Right lung (tissue), 10 donors: ENCODE measurements at places on chromosomes 5 and 9.

DNA sequence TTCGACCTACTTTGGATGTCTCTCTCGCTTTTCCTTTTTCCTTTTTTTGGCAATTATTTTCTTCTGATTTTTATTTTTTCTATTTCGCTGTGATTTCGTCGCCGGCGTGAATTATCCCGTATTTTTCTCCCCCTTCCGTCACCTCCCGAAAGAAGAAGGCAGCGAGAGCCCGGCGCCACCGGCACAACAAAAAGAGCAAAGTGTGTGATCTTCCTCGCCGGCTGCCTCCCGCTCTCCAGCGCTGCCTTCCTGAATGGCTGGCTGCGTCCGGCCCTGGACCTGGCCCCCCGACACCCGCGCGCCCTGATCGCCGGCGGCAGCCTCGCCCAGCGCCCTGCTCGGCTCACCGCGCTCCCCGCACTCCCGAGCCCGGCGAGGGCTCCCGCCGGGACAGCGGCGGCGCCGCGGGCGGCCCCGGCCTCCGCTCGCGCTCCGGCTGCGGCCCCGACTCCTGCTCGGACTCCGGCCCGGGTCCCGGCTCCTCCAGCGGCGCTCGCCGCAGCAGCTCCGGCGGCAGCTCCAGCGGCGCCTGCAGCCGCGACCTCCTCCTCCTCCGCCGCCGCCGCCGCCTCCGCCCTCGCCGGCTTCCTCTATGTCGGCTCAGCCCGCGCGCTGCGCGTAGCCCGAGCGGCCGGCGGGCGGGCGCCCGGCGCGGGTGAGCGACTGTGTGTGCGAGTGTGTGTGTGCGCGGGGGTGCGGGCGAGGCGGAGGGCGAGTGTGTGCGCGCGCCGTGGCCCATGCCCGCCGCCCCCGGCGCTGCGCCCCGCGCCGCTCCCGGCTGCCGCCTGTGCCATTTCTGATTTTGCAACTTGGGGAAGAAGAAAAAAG lies 960 bp downstream of the NR2F1 start:
- no peak for DNase-seq

GRCh38 chr5:126754609-126755008 lies 22.3 kb upstream of the LMNB1 start:
- no peak for DNase-seq

GRCh38 chr5:395921-396530 lies 47.0 kb upstream of the EXOC3 start:
- DNase-seq = no peak

DNA sequence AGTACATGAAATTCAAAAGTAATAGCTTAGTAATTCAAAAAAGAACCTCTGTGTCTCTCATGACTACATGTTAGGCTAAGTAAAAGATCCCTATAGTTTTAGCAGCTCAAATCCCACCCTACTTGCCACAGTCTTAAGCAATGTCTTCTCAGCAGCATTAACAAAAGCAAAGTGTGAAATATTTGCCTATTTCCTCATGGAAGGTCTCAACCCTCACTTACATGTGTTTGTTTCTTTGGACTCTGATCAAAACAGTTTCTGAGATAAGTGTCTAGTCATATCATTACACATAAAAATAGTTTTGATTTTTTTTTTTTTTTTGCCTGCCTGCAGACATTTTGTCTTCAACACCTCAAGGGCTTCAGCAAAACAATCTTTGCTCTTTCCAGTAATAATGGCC lies 310.5 kb downstream of the CETN3 start:
- DNase-seq = no peak

GRCh38 chr9:69546265-69546664 lies 125.9 kb downstream of the APBA1 start:
- no peak for DNase-seq

- DNase-seq = no peak
Observed at GRCh38 chr5:94903726-94904125, 285.3 kb downstream of the SLF1 start.

GRCh38 chr5:169128679-169129078 lies 172.3 kb downstream of the SLIT3 start:
- no peak for DNase-seq

DNA sequence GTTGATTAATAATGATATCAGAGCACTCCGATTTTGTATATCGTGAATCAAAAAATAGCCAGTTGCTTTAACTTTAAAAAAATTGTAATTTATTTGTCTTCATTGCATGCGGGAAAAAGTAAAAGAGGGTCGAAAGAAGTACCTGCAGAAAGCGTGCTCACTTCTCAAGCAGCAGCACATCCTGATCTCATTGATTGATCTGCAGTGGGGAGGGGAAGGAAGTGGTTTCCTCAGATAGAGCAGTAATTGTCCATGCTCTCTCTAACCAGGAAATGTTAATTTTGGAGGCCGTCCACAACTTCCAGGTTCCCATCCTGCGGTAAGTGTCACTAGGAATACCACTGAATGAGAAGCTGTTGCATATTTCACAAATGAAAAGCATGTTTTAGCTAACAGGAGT lies 63.2 kb downstream of the SYK start:
- DNase-seq = no peak

DNA sequence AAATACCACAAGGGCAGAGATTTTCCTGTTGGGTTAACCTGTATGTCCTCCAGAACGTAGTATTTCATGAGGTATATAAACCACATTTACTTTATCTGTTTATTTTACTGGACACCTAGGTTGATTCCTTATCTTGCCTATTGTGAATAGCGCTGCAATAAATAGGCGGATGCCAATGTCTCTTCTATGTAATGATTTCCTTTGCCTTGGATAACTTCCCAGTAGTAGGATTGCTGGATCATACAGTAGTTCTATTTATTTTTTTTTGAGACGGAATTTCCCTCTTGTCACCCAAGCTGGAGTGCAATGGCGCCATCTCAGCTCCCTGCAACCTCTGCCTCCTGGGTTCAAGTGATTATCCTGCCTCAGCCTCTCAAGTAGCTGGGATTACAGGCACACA lies 15.6 kb upstream of the TUT7 start:
- DNase-seq = no peak

DNA sequence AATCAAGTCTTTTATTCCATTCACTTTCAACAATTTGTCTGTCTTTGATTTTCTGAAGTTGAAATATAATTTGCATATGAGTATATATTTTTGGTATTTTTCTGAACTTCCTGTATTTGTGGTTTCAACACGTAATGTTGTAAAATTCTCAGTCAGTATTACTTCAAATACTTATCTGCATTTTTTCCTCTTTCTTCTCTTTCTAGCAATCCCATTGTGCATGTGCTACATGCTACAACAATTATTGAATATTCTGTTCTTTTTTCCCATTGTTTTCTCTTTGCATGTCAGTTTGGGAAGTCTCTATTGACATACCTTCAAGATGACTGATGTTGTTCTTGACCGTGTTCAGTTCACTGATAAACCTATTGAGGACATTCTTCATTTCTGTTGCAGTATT lies 5.6 kb upstream of the ANKRD18A start:
- DNase-seq = no peak

DNA sequence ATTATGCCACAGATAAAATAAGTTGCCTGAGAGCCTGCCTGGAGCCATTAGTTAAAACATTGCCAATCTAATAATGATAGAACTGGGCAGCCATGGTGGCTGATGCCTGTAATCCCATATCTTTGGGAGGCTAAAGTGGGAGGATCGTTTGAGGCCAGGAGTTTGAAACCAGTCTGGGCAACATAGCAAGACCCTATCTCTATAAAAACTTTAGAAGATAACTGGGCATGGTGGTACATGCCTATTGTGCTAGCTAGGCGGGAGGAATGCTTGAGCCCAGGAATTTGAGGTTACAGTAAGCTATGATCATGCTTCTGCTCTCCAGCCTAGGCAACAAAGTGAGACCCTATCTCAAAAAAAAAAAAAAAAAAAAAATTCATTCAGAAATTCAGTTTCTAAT lies 52.6 kb downstream of the RAI14 start:
- no peak for DNase-seq

DNA sequence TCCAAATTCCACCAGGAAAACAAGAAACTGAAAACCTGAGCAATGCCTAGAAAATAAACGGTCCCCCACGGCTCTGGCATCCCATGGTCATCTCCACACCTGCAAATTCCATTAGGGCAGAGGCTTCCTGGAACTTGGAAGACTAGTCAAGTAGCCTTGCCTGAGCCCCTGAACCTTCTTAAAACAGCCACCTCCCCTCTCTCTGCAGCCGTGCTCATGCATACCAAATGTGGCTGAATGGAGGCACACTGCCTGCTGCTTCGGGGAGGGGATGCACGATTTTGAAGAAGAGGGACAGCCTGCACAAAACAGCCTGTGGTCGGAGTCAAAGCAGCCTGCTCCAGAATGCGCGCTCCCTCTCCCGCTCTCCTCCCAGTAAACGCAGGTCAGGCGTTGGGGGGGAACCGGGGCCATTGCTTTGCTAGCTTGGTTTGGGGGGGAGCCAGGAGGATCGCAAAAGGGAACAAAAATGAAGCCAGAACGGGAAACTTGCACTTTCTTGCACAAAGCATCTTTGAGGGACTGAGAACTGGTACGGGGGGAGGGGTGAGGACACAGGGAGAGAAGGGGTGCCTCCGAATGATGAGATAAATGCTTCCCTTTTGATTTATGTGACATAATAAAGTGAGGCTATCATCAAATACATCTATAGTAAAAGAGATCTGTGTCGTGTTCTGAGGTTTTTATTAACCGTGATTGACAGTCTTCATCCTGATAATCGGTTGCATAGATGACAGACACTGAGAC lies at the start of gene TRPM3:
Gene TRPM3 (minus strand): TSS at position 347 of the 747 bp plus-strand sequence. CDS start 267 bp downstream, at position 80.
- no peak for DNase-seq

DNA sequence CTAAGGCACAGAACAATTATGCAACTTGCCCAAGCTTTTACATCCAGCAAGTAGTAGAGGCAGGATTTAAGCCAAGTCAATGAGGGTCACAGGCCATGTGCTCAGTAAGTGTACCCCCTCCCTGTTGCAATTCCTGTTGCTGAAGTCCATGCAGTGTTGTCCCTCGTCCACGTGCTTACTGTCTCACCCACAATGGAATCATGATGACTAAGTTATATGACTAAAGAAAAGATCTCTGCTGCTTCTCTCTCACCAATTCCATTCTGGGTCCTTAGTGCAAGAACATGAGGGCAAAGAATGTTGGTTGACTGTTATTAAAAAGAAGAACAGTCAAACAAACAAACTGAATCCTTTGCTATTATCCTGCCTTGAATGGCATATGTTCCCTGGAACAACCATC lies 233.6 kb upstream of the SLC24A2 start:
- DNase-seq = no peak

- no peak for DNase-seq
Observed at GRCh38 chr5:78509145-78509865, 139.3 kb downstream of the LHFPL2 start.

DNA sequence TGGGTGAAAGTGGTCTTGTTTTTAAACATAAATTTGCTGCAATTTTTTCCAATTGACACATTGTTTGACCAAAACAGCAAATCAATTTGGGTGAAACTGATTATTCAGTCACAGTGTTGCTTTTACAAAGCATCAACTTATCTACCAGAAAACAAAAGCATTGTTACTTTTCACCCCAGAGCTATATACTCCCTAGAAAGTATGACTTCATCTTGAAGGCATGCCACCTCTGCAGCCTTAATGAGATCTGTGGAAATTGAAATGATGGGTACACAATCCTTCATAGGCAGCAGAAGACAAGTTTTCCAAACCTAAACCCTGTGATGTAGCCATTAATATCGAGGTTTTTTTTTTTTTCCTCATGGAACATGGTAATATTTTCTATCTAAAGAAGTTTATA lies 615.9 kb downstream of the CHSY3 start:
- no peak for DNase-seq

DNA sequence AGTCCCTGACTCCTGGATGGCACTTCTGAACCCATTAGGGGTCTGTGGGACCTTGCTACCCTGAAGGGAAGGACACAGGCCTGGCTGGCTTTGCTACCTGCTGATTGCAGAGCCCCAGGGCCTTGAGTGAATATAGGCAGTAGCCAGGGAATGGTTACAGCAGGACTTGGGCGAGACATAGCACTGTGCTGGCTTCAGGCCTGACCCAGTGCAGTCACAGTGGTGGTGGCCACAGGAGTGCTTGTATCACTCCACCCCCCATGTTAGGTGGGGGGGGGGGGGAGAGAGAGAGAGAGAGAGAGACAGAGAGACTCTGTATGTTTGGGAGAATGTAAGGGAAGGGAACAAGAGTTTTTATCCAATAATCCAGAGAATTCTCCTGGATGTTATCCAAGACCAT lies 439.3 kb upstream of the ZNF608 start:
- no peak for DNase-seq

GRCh38 chr9:6552033-6552432 lies 93.5 kb downstream of the GLDC start:
- no peak for DNase-seq

- no peak for DNase-seq
Observed at GRCh38 chr5:155029240-155029639, 15.7 kb downstream of the KIF4B start.

- DNase-seq = no peak
Observed at GRCh38 chr9:91119679-91120078, 242.0 kb downstream of the AUH start.

DNA sequence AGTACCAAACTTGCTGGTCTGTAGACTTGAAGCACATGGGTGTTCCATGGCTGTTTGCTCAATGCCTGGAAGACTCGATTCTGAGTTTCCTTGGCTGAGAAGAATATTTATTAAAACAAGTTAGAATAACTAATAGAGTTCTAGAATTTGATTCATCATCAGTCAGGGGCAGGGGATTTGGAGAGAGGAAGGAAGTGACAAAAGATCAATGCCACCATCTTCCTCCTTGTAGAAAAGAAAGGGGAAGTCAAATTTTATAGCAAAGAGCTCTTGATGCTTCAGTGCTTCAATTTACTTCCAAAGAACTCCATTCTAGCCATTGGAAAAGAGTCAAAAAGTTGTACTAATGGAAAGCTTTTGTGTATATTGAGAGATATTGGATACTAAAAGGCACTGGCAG lies 236.3 kb downstream of the MCTP1 start:
- DNase-seq = no peak

DNA sequence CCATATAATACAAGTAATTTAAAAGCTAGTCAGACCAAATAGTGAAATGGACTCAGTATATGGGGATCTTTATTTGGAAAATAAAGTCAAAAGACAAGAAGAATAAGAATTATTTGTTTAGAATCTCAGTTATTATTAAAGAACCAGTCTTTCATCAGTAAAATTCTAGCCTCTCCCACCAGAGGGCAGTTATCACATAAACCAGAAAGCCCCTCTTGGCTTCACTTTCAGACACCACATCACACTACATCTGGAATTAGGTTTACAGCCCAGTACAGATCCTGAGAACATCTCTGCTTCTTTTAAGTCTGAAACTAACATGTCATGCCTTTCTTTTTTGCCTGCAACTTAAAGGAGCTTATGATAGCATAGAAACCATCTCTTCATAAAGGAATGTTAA lies 12.2 kb upstream of the HSPB3 start:
- DNase-seq = peak; percentile 28
